ENCODE measurements at places on chromosomes 12 and 14. TPM values are rescaled to one million over a fixed set of nuclear protein-coding genes. Genes with fewer than 3 reads are reported as not detected.

DNA sequence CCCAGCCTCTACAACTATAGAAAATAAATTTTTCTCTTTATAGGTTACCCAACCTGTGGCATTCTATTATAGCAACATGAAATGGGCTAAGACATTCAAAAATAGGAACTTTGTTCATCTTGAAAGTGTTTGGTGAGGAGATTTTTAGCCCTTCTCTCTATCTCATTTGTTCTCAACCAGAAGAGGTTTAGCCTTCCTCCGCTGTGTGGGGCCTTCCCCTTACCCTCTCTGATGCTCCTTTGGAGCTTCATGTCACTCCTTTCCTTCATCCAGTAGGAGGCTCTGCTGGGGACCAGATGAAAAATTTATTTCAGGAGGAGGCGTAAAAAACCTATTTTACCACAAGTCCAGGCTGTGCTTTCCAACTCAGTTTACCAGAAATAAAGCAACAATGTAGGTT lies 94.1 kb downstream of the RTN1 start:
- no peak for DNase-seq

The EIF2S3B gene
- total RNA-seq, result 1.8 TPM

The CMTM5 gene
- 2.0 TPM for total RNA-seq

The GPRC5D gene
- total RNA-seq, result not detected

DNA sequence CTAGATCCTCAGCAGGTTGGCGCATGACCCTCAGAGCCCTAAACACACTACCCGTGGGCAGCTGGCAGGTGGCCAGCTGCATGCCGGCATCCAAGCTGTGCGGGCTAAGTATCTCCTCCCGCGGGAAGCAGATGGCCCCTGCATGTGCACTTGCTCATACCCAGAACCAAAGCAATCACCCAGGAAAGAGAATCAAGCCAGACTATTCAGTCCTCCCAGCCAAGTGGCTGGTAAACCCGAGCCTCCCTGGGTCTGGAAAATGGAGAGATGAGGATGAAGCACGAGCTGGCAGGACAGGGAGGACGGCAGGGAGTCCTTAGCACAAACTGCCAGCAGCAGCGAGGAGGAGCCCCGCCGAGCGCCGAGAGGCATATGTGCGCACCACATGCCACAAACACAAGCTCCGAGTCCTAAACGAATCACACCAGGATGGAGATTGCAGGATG lies 139.7 kb downstream of the RIMBP2 start:
- no peak for DNase-seq

- no peak for DNase-seq
These were observed 72.7 kb downstream of the NDUFA12 start for GRCh38 chr12:94930772-94931171.

DNA sequence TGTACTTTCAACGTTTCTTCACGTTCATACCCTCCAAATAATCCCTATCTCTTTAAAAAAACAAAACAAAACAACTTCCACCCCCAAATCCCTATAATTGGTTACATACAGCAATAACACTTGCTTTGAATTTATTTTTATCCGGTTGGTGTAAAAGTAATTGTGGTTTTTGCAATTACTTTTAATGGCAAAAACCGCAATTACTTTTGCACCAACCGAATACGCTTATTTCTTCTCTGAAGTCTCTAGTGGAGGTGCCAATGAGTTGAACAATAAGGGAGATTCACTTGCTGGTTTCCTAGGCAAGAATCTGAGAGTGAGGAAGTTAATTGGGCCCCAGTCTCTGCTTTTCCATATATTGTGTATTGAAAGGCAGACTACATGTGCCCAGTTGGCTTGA lies 133.3 kb downstream of the DACT1 start:
- DNase-seq, result no peak

The CAPS2 gene
- total RNA-seq, result 11.9 TPM

GRCh38 chr14:103103461-103104388 lies 9.2 kb downstream of the EXOC3L4 start:
- DNase-seq, result peak; percentile 73

The TMTC1 gene
- 33.6 TPM for total RNA-seq

DNA sequence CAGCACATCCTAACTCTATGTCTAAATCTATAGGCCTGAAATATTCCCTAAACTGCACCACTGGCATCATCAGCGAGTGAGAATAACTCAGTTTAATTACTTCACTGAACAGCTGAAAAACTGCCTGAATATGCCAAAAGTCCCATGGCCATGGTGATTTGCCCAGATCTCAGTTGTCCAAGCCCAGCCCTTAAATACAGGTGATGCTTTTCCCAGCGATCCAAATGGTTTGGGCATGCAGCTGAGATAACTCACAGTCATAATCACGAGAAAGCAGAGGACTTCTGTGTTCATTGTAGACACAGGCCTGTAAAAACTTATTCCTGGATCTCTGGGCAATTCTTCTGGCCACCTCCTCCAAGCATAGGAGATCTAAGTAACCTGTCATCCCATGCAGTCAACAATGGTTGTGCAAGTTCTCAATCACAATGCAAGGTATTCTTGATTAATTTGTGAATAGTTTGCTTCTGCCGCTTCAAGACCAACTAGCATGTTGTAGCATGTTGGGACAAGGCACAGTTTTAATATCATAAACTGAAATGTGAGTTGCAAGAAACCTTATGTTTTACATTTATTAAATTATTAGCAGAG lies 40.5 kb downstream of the DUSP6 start:
- no peak for DNase-seq

DNA sequence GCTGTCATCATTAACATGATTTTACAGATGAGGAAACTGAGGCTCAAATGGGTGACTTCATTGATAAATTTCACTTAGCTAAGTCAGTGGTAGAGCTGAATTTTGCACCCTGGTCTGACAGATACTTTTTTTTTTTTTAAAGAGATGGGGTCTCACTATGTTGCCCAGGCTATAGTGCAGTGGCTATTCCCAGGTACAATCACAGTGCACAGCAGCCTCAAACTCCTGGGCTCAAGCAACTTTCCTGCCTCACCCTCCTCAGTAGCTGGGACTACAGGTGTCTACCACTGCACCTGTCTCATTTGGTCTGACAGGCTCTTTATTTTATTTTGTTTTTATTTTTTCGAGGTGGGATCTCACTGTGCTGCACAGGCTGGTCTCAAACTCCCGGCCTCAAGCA lies 24.2 kb upstream of the CORO1C start:
- DNase-seq, result no peak

- no peak for DNase-seq
These were observed 115.0 kb upstream of the CPM start for GRCh38 chr12:69047990-69048389.

The CCDC196 gene
- total RNA-seq, result not detected

DNA sequence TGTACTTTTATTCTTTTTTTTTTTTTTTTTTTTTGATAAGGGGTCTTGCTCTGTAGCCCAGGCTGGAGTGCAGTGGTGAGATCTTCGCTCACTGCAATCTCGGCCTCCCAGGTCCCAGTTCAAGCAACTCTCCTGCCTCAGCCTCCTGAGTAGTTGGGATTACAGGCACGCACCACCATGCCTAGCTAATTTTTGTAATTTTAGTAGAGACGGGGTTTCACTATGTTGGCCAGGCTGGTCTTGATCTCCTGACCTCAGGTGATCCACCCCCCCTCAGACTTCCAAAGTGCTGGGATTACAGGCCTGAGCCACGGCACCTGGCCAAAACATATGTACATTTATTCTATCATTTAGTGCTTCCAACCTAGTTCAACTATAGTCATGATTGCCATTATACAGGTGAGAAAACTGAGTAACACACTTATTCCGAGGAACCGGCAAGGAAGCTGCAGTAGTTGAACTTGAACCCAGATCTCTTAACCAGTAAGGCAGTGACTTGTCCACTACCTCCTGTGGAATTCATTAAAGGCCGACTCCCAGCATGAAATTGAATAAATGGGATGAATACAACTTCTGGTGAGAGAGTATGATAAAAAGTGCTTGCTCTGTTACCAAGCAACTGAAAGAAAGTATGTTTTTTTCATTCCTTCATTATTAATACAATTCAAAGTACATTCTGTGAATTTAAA lies 755 bp upstream of the ATF7IP start:
- no peak for DNase-seq

- no peak for DNase-seq
These were observed 198.6 kb upstream of the DIO3 start for GRCh38 chr14:101362529-101363260.

Data from lung (tissue), 17 donors.